AG09309 (cell line): ENCODE measurements at places on chromosomes 13 and 19.

GRCh38 chr13:49584771-49585182, 581 bp downstream of the RCBTB1 start:
- no peak for DNase-seq

DNA sequence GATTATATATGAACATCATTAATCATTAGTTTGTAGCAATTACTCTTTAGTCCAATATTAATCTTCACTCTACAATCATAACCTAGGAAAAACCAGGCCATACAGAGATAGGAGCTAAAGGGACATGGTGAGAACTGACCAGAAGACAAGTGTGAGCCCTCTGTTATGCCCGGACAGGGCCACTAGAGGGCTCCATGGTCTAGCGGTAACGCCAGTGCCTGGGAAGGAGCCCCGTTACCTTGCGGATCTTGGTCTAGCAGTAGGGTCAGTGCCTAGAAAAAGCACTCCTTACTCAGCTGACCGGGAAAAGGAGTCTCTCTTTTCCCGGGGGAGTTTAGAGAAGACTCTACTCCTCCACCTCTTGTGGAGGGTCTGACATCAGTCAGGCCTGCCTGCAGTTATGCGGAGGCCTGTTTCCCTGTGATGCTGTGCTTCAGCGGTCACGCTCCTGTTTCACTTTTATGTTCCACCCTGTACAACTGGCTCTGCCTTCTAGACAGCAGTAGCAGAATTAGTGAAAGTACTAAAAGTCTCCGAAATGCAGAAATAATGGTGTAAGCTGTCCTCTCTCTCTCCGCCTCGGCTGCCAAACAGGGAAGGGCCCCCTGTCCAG, 13.8 kb downstream of the OR7D4 start:
- peak; percentile 28 for DNase-seq

GRCh38 chr13:24271601-24272451, 37.6 kb upstream of the C1QTNF9 start:
- peak; percentile 59 for DNase-seq

- DNase-seq = no peak
These were observed 179.4 kb downstream of the NDFIP2 start for GRCh38 chr13:79660361-79660760.

GRCh38 chr19:49896863-49897621, at the start of gene IL4I1:
TSS of gene IL4I1 (minus strand) at chr19:49896887. CDS start at chr19:49896160, 727 bp downstream.
- no peak for DNase-seq

DNA sequence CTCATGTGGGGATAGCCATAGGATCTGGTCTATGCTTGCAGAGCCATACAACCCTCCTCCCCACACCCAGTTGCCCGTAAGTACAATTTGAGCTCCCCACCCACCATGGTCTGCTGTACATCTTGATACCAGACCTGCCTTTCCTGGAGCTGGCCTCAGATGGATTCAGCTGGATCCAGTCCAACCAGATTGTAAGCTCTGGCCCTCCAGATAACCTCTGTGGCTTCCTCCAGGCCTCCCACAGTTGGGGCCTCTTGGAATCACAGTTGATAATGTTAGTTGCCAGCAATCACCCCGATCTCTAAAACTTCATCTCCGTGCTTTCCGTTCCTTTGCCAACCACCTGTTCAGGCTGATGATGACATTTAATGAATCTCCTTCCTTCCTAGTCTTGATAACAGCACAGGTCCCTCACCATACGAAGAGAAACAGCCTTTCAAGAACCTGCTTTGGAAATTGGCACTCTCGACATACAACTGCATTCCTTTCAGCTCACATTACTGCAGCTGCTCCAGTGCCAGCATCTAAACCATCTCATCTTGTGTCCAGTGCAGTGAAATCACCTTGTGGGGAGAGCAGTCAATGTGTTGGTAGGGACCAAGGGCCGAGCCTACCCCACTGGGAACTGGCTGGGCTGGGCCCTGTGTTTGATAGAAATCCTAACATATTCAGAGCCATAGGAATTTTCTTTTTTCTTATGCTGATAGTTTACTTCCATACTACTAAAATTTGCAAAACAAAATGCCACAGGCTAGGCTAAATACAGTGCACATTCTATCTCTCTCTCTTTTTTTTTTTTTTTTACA, 15.1 kb upstream of the FOXO1 start:
- no peak for DNase-seq

DNA sequence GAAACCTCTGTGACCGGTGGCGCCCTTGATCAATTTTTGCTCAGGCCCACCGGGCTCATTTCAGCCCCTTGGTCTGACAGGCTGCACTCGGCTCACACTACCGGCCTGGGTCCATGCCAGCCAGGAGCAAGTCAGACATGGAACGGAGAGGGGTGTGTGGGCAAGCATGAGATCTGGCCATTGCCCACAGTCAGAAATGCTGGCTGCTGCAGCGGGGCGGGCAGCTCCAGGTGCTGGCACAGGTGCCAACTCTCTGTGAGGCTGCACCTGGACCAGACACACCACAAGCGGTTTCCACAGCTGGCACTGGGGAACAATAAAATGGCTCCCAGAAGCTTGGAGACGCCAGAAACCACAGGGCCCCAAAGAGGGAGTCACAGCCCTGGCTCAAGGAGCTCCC, 43.6 kb upstream of the LPAR6 start:
- no peak for DNase-seq
